Ureter (tissue), 1 donor: ENCODE measurements at places on chromosomes 7 and 10. TPM values are rescaled to one million over a fixed set of nuclear protein-coding genes. Genes with fewer than 3 reads are reported as not detected.

DNA sequence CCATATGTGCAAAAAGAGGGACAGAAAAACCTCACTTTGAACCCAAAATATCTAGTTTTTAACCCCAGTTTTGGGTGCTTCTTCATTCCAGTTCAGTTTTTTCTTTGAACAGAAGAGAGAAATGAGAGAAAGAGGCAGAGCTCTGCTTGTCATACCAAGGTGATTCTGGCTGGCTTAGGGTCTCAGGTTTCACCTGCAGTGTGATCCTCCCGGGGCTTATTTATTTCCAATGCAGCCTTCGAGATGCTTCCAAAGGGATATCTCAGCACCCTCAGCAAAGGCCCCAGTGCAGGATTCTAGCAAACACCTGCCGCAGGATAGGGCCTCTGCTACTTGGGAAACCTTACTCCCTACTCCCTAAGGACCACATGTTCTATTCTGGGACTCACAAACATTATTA lies 131.3 kb downstream of the WDR11 start:
- no peak for DNase-seq

DNA sequence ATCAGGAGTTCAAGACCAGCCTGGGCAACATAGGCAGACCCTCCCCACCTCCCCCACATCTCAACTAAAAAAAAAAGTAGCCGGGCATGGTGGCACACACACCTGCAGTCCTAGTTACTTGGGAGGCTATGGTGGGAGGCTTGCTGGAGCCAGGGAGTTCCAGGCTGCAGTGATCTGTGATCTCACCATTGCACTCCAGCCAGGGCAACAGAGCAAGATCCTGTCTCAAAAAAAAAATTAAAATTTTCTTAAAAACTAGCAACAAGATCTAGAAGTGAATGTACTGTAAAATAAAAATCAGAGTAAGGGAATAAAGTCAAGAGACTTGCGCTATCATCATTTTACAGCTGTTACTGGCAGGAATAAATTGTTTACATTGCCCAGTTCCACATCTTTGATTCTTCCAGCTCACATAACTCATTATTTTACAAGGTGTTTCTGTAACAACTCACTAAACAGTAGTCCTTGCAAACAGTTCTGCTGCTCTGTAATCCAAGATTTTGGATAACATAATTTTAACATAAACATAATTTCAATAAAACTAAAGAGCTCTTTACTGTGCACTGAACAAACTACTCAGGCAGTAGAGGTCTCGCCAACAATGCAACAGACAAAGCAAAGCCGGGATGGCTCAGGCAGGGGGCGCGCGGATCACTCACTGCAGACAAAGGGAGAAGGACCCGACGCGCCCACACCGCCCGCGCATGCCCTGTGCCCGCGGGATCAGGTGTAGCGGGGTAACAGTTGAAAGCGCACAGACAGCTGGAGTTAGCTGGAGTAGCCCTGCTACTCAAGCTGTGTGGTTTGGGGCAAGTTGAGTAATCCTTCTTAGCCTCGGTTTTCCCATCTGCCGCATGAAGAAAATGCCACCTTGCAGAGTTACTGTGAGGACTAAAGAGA lies 73.3 kb upstream of the NFE2L3 start:
- DNase-seq = peak; percentile 63

GRCh38 chr7:86918245-86918644 lies 141.2 kb downstream of the ELAPOR2 start:
- DNase-seq = no peak

The IGFBP3 gene
- total RNA-seq = 445 TPM

The MTURN gene
- total RNA-seq = 27.7 TPM

DNA sequence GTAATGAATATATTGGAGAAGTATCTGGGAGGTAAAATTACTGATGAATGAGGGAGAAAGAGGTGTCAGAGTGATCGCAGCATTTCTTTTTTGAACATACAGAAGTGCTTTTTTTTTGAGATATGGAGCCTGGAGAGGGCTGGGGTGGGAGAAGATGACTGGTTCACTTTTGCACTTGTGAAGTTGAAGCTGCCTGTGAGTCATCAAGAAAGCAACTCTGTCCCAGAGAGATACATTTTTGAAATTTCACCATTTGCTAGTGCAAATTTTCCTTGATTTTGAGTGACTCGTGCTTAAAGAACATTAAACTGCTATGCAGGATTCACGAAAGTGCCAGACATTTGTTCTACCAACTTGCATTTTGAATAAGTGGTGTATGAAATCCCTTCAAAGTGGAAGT lies 81.8 kb downstream of the ADRA2A start:
- no peak for DNase-seq

DNA sequence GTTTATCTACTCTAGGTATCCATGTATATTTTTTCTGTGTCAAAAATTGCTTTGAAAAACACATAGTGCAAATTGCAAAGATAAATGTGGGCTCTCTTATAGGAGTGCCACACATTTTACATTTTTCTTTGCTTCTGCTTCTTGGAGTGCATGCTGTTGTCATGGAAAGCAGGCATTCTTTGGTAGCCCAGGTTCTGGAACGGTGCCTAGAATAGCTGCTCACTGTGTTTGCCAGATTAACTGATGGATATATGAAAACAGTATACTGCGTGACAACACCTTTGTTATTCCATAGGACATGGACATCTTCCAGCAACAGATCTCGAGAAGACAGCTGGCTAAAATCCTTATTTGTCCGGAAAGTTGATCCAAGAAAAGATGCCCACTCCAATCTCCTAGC lies 13.4 kb downstream of the NIPSNAP2 start:
- DNase-seq = no peak

GRCh38 chr7:22564511-22565045 lies 64.6 kb upstream of the STEAP1B start:
- DNase-seq = no peak

DNA sequence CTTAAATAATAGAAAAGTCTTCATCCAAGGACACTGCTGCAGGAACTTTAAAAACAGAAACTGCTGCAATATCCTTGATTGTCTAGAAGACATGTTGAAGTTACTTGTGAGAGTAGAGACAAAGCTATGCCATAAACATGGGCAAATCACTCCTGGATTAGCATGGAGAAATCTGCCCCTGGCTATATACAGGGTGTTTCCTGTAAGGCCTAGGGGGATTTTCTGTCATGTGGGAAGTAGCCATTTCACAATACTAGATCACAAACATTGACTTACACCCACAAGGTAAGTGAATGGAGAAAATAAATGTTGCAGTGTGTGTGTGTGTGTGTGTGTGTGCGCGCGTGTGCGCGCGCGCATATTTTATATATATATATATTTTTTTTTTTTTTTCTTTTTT lies 35.2 kb upstream of the PDK4 start:
- DNase-seq = no peak

The MRLN gene
- not detected for total RNA-seq

DNA sequence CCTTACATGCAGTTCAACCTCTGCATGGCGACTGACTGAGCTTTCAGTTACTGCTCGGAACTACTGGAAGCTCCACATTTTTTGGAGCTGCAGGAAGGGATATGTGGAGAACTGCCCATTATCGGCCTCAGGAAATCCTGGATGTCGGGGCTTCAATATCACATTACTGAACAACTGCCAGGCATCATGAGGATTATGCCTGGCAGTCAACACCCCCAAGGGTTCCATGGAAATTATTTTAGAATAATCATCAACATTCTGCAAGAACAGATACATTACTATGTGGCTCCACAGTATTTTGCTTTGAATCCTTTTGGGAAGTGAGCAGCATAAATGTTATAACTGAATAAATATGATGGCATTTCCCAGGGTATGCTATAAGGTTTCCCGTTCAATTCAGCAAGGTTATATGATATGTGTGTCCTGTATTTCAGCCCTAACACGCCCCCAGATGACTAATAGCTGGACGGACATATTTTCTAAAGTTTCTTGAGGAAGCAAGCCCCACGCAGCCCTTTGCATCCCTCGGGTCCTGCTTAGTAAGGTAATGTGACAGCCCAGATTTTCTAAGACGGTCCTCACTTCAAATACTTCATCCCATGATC lies 53.0 kb upstream of the OPALIN start:
- no peak for DNase-seq

The CHN2 gene
- total RNA-seq = 34.2 TPM
